ENCODE measurements at places on chromosomes 7 and 10.

DNA sequence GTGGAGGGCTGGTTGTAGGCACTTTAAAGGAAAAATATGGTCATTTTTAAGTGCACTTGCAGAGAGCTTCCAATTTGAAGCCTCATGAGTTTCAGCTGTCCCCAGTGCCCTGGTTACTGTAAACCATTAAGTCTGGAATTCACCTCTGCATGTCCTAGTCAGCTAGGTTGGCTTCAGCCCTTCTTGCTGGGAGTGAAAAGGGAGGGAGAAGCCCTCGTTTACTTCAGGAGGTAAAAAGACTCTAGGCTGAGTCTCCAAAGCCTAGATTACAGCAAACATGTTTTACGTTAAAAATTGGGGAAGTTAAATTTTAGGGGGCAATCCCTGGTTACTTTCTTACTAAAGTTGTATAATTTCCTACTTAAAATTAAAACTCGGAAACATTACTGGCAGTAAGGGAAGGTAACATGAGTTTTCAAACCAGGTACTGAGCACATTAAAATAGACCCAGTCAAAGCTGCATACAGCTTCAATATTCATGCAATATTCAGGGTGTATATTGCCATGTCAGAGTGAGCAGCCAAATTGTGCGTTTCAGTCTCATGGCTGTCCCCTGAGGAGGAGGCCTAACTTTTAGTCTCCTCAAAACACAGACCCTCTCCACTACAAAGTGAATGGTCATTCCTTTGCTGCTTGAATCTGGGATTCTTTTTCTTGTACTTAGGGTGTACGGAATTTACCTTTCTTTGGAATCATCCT is 156.7 kb downstream of the PRKG1 start:
- DNase-seq: no peak

DNA sequence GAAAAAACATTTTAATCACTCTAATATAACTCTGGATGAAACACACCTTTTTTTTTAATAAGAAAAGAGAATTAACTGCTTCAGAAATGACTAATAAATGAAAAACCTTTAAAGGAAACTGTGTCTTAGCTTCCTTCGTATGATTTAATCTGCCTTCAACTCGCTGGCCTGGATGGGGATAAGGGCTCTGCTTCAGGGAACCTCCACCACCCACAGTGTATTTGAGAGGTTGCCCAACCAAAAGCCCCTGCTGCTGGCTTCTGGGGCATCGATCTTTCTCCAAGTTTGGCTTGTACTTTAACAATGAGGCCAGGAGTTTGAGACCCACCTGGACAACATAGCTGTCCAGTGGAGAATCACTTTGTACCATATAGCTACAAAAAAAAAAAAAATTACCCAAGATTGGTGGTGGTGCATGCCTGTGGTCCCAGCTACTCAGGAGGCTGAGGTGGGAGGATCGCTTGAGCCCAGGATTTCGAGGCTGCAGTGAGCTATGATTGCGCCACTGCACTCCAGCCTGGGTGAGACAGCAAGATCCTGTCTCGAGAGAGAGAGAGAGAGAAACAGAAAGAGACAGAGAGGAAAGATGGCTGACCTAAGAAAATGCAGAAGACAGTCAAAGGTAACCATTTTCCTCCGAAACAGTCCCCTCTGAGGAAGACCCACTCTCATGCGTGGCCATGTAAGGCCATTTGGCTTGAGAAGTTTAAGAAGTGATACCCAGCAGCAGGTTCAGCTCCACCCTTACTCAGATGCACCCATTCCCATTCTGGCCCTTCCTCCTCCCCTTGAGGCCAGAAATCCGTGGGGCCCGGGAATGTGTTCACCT is 13.6 kb upstream of the LIMK1 start:
- DNase-seq: no peak

DNA sequence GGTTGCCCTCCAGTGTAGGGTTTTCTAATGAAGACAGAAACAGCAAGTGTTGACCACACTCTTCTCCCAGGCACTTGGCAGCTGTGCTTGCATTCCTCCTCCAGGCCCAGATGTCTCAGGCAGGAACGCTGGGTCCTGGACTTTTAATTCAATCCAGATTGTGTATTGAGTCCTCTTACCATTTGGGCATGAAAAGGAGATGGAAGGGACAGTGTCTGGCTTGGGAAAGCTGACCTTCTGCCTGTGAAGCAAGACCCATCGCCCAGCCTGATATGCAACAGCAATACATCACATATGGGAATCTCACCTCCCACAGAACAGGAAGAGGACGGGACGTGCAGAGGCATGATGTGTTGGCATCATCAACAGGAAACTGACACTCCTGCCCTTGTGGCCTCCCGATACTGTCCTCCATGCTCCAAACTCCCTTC is 174.4 kb upstream of the LYZL2 start:
- DNase-seq: no peak

DNA sequence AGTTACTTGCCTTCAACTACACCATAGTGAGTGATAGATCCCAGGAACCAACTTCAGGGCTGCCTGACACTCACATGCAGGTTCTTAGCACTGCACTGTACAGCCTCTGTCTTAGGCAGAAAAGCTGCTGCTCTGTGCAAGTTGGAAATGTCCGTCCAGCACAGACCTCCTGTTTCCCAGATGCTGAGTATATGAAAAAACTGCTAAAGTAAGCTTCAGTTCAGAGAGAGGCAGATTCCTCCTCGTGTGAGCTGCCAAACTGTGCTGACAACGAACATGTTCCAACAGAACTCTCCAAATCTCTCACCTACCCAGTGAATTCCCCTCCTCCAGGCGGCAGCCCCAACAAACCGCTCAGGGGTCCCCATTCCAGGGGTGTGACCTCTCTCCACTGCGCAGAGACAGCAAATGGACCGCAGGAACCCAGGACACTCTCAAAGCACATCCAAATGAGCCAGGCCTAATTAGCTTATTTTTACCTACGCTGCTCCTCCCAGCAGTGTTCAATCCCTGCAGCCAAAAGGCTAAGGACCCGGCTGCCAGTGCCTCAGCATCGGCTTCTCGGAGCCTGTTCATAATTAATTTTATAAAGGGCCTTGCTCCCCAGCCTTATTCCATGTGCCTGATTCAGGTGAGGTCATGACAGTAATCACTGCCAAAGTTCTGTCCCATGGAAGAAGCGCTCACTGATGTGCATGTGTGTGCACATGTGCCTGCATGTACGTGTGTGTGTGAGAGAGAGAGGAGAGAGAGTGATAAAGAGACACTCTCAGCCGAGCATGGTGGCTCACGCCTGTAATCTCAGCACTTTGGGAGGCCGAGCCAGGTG is 159.5 kb upstream of the AUTS2 start:
- DNase-seq: no peak

- no peak for DNase-seq
Observed at GRCh38 chr7:491958-492713, 27.5 kb downstream of the PDGFA start.

DNA sequence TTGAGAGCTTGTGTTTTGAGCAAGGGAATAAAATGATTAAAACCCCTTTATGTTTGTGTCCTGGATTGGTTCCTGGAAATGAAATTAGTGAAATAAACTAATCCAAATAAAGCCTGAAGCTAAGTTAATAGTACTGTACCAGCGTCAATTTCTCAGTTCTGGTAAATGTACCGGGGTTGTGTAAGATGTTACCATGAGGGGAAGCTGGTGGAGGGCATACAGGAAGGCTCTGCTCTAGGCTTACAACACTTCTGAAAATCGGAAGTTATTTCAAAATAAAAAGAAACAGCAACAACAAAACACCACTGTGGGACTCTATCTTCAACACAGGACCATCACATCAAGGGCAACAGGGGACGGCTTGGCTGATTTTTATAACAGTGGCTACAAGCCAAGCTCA is 257.0 kb downstream of the CREB5 start:
- no peak for DNase-seq

- DNase-seq: no peak
Observed at GRCh38 chr10:104441329-104442000, 87.8 kb downstream of the CFAP58 start.

GRCh38 chr7:1447551-1448244 is 11.6 kb downstream of the MICALL2 start:
- DNase-seq: no peak

- no peak for DNase-seq
Observed at GRCh38 chr10:124204726-124205125, 111.3 kb upstream of the CHST15 start.

- DNase-seq: no peak
Observed at GRCh38 chr7:19410106-19410505, 264.9 kb upstream of the FERD3L start.

GRCh38 chr7:90210981-90211380 is 559 bp upstream of the STEAP2 start:
- DNase-seq: no peak

- no peak for DNase-seq
Observed at GRCh38 chr7:39293056-39293823, 273.0 kb upstream of the YAE1 start.

DNA sequence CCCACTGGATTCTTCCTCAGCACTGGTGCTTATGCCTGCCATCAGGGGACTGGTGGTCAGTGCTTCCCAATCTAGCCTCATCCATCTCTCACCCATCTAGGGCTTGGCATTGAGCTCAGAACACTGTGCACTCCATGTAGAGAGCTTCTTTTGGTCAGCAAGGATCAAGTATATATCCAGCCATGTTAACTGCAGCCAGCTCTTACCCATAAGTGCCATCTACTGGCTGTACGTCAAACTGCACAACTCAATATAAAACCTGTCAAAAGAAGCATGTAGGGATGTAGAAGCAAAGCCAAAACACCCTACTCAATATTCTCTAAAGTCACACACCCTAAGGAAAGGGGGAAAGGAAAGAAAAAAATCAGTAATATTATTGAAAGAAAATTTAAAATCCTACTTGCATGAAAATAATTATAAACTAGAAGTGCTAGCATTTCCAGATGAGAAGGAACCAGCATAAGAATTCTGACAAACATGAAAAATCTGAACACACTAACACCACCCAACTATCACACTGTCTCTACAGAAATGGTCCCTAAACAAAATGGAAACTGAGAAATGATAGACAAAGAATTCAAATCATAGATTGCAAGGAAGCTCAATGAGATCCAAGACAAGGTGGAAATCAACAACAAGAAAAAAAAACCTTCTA is 531.1 kb upstream of the STEAP1 start:
- no peak for DNase-seq

GRCh38 chr10:18195060-18195799 is 55.0 kb downstream of the CACNB2 start:
- no peak for DNase-seq

DNA sequence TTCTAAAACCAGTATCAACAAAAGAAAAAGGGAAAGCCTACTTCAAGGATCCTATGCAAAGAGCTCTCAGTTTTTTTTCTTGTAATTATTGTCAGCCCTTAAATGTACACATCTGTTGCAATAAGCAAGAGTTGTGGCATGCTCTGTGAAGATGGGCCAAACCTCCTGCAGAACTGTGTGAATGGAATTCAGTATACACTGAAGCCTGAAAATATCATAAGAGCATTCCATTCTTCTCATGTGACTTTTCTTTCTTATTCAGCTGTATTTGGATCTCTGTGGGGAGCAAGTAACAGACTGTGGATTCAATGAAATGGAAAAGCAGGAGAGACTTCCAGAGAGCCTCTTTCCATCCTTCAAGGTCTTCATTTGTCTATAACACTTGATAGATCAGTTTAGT is 130.7 kb downstream of the SAMD9 start:
- DNase-seq: no peak

DNA sequence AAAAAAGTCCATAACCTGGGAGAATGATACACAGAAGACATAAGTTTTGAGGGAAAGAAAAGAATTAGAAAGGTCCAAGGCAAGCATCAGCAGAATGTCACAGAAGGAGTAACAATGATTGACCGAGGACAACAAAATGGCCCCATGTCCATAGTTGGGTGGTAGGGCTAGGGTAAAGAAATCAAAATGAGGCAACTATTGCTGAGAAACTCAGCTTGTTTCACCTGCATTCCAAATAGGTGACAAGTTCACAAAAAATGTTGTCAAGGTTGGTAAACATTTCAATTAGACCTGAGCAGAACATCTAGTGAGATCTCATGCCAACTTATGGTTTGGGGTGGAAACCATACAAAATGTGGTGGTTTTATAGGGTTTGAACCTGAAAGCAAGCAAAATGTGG is 22.8 kb upstream of the DLX6 start:
- no peak for DNase-seq

DNA sequence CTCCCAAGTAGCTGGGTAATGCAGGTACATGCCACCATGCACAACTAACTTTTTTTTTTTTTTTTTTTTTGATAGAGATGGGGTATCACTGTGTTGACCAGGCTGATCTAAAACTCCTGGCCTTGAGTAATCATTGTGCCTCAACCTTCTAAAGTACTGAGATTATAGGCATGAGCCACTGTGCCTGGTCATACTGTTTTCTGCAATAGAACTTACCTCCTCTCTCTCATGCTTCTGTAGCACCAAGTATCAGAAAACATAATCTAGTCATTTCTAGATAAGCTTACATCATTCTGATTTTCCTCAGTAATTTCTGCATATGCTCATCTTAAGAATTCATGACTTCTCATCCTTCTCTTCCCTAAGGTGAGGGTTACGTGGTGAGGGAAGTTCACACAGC is 210.0 kb downstream of the IMMP2L start:
- no peak for DNase-seq

GRCh38 chr7:81404669-81405068 is 365.2 kb downstream of the HGF start:
- DNase-seq: no peak
